ENCODE measurements at places on chromosomes 3 and 15.

GRCh38 chr3:187211532-187212195, 14.4 kb downstream of the RTP1 start:
- no peak for DNase-seq

GRCh38 chr3:179896507-179896906, 140.2 kb downstream of the PEX5L start:
- no peak for DNase-seq

DNA sequence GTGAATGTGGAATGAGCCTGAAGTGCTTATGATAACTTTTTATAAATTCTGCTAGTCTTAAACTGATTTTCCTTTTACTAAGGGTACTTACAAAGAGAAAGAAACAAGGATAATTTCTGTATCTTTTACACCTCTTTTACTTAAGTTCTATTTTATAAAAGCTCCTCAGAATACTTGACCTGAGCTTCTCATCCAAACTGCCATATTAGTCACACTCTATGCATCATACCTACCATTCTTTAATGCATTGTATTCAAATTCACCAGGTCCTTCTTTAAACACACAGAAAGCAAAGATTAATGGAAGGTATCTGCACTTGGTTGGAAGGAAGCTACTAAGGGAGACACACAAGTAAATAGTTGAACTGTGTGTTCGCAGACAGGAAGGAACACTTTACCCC, 1.6 kb upstream of the TOPAZ1 start:
- no peak for DNase-seq

- DNase-seq: no peak
These were observed 234.0 kb downstream of the RPLP1 start for GRCh38 chr15:69686626-69687025.

DNA sequence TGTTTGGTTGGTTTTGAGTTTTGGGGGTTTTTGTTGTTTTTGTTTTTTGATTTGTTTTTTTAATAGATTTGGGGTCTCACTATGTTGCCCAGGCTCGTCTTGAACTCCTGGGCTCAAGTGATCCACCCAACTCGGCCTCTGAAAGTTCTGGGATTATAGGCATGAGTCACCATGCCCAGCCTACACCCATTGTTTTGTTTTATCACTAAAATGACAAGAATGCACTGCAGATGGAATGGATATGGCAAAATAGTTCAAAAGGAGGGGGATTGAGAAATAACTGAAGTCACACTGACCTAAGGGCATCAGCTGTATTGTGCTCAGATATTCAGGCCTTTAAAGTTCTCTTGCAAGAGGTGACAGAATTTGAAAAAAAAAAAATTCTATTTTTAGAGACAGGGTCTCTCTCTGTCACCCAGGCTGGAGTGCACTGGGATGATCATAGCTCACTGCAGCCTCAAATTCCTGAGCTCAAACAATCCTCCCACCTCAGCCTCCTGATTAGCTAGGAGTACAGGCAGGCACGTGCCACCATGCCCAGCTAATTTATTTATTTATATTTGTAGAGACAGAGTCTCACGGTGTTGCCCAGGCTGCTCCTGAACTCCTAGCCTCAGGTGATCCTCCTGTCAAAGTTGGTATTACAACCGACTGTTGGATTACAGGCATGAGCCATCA, 4.4 kb upstream of the RASA2 start:
- no peak for DNase-seq

DNA sequence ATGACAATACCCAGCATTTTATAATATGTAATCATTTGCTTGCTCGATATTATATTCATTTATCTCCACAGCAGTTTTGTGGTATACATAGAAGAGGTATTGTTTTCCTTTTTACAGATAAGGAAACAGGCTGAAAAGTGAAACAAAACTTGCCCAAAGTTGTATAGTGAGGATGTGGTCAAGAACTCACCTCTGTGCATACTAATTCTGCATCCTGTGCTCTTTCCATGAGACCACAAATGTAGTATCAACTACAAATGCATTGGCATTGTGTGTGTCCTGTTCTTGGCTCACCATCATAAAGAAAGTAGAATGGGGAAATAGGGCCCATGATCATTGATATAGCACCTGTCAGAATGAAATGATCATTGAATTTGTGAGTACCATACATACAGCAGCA, 167.3 kb downstream of the NECTIN3 start:
- DNase-seq: no peak

DNA sequence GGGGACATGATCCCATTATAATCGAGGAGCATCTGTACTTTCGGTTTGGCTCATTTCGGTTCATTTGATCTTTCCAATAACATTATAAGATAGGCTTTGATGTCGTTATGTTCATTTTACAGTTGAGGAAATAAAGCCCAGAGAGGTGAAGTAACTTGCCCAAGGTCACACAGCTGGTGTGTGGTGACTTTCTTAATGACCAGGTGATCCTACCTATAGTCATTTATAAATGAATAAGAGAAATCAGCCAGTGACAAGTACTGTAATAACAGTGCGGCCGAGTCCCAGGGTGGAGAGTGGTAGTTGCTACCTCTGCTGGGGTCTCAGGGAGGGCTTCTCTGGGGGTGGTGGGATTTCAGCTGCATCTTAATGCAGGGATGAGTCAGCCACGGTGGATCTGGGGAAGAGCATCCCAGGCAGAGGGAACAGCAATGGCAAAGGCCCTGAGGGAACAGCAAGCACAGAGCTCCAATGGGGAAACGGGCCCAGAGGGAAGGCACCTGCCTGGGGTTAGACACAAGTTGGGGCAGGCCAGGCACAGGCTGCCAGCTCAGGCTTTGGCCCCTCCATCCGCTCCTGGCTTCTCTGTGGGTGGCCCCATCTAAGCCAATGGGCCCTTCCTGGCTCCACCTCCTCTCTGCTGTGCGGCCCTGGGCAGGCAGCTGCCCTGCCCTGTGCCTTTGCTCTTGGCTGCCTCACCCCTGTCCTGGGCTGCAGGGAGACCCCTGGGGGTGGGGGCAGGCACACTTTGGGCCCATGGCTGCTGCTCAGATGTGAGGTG, 1.1 kb upstream of the FBLN2 start:
- no peak for DNase-seq

DNA sequence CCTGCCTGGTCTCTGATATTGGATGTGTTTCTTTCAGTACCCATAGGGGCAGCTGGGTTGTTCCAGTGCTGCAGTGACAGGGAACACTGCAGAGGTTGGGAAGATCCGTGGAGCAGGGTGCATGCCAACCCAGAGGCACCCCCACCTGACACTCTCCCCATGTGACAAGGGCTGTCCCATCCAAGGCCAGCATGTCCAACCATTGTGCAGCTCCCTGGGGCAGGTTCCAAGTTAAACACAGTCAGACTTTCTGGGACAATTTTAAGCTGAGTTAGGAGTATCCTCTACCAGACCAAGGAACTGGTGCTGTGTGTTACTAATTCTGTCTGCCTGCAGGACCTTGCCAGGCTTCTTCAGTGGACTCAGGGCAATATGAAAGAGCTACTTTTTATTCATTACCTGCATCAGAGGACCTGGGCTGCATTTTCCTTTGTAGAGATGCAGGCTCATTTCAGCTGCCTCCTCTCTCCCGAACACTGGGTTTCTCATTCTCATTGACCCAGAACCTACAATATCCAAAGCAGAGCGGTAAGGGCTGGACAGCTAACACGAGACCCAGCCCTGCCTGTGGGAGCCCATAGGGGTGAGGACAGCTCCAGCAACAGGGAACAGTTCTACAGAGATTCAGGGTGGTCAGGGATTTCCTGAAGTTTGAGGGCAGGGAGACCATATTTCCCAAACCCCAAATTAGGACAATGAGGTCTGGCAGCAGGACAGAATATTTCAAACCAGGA, 72.7 kb downstream of the SPSB4 start:
- DNase-seq: no peak

- no peak for DNase-seq
These were observed 37.0 kb downstream of the STARD9 start for GRCh38 chr15:42612367-42612912.

- no peak for DNase-seq
These were observed 756 bp upstream of the RASGRF1 start for GRCh38 chr15:79091204-79091867.

DNA sequence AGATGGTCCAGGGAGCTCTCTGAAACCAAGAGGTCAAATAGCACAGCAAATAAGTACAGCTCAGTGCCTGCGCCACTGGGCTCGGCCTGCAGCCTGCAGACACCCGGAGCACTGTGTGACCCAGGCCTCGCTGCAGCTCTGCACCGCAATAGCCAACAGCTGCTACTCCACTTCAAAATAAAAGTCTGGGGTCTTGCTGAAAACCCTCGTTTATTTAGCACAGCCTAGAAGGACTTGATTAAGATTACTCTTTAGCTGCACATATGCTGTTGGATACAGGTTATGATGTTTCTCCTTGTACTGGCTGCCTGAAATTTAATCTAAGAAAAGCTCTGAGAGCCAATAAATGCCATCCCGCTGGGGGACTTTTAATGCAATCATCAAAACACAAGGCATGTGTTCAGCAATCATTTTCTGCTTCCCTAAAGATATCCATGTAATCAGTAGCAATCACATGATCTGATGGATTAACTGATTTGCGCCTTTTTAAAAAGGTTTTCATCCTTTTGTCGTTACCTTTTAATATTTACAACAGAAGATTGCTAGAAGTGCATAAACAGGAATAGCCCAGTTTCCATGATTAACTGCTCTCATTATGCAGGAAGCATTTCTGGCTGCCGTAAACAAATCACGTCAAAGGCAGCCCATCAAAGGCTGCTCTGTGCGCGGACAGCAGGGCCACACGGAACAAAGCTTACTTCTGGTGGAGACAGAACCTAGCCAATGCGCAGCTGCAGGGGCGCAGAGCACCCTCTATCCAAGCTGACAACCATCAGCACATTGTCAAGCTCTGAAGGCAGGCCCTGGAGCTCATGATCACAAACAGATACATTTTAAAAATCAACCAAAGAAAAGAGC, 58.8 kb downstream of the CLASP2 start:
- DNase-seq: no peak

DNA sequence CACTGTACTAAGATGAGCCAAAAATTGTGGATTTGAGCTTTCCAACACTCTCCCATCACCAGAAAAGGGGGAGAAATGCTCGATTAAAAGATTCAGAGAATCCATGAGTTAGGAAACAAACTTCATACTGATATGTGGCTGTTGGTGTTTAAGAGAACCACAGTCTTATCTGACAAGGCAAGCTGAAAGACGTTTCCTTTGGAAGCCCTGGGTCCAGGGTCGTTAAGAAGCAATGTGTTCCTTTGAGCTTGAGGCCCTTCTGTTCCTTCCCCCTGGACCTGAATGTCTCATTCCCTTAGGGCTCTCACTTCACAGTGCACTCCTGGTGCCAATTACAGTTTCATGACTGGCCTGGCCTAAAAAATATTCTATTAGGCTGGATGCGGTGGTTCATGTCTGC, 524.8 kb upstream of the PPP2R3A start:
- no peak for DNase-seq

GRCh38 chr3:17336291-17336690, 406.1 kb downstream of the TBC1D5 start:
- no peak for DNase-seq

- DNase-seq: no peak
These were observed 63.0 kb upstream of the TSC22D2 start for GRCh38 chr3:150345021-150345538.

GRCh38 chr15:99692825-99693224, 40.4 kb downstream of the LYSMD4 start:
- DNase-seq: no peak

GRCh38 chr3:38085311-38085942, 46.4 kb downstream of the DLEC1 start:
- DNase-seq: no peak

GRCh38 chr3:42500091-42500490, 2.4 kb upstream of the VIPR1 start:
- no peak for DNase-seq

GRCh38 chr15:99467853-99468464, 97.8 kb upstream of the MEF2A start:
- no peak for DNase-seq
